ENCODE measurements at places on chromosomes 1 and 21.

DNA sequence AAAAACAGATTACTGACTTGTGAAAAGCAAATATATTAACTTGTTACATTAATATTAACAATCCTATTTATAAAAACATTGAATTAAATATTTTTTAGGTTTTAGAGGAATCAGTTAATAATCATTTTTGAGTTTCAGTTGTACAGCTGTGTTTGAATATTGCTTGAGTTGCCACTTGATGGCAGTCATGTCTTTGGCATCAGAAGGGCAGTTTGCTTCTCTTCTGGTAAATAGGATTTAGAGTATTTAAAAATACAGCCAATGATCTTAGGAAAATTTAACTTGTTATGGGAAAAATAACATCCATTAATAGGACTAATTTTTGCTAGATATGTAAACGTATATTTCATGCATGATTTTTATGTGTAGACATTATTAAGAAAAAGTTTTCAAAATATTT lies 234.1 kb downstream of the NCAM2 start:
- DNase-seq: peak; percentile 71

DNA sequence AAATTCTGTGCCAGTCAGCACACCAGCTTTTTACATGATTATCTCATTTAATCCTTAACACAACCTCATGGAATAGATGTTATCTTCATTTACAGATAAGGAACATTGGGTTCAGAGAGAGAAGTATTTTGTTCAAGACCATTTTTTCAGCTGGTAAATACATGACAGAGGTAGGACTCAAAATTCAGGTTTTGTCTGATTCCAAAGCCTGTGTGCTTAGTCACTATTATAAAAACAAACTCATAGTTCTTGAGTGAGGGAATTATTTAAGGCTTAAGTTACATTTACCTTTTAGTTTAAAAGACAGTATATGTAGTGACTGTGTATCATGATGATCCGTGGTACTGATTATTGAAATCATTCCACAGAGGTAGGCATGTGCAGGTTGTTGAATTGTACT lies 125.2 kb downstream of the MAGI3 start:
- DNase-seq: peak; percentile 74

- no peak for DNase-seq
Observed at GRCh38 chr1:29387210-29387609, 150.9 kb downstream of the PTPRU start.

DNA sequence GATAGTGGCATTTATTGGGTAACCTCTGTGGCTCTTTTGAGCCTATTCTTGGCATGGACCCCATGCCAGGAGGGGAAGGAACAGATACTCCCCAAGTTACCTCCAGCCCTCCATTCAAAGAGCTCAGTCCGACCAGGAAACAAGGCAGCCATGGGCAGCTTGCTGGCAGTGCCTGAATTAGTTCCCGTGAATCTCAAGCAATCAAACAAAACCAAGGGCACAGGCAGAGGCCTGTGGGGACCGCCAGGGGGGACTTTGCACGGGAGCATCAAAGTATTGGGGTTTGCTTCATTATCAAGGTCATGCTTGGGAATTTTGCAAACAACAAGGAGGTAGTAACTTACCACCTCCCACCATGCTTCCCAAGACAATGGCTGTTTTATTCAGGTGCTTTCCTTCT lies 81.2 kb upstream of the IFFO2 start:
- no peak for DNase-seq

DNA sequence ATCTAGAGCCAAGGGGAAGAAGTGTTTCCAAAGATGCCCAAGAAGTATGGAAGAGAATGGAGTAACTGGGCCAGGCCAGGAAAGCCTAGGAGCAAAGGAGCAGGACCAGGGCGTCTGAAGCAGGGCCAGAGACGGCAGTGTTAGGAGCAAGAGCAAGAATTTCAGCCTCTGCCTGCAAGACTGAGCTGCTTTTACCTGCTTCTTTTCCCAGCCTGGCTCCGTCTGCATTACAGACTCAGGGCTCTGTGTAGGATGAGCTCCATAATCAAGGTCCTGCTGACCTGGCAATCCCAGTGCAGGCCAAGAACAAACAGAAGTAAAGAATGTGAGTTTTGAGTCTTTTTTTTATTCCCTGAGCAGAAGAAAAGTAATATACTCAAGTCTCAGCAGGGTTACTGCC lies 10.1 kb downstream of the FMO1 start:
- no peak for DNase-seq

DNA sequence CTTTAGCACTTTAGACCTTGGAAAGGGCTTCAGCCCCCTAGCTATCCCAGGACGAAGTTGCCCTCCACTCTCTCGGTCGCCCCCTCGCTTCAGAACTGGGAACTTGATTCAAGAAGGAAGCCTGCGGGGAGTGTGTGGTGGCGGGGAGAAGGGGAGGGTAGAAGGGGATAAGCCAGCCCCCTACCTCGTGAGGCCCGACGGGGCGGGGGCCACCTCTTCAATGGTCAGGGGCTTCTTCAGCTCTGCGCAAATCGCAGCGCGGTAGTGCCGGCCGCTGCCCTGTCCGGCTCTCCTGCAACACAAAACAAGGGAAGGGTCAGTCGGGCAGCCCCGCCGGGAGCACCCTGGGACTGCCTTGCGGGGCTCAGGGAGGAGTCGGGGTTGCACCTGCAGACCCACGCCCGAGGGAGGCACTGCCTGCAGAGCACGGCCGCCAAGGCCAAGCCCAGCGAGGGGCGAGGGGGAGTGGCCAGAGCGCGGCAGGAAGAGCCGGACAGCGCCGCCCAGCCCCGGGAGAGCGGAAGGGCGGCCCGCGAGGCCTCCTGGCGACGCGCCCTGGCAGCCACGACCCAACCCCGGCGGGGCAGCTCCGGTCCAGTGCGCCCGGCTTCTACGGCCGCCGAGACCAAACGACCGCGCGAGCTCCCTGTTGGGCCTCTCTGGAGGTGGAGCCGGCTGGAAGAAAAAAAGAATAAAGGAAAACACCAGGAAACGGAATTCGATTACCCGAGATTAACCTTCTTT lies 56.2 kb upstream of the RASAL2 start:
- DNase-seq: peak; percentile 54

GRCh38 chr1:3060601-3061551 lies 8.1 kb upstream of the PRDM16 start:
- no peak for DNase-seq

DNA sequence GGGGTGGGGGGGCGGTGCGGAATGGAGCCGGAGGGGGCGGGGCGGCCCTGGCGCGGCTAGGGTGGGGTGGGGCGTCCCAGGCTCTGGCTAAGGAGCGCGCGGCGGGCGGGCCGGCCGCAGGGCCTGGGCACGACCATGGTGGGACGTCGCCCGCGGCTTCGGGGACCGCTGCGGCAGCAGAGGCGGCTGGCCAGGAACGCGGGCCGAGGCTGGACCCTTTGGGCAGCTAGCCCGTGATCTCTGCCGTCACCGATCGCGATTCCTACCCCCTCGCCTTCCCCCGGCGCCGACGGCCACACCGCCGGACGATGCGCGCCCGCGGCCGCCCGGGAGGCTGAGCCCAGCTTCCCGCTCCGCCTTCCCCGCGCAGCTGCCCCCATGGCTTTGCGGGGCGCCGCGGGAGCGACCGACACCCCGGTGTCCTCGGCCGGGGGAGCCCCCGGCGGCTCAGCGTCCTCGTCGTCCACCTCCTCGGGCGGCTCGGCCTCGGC lies at the start of gene MAP3K21:
Gene MAP3K21 (plus strand): TSS at position 74 of the 491 bp plus-strand sequence. CDS start 305 bp downstream, at position 379.
- DNase-seq: no peak

GRCh38 chr1:76294482-76295194 lies 220.1 kb downstream of the ST6GALNAC3 start:
- no peak for DNase-seq

DNA sequence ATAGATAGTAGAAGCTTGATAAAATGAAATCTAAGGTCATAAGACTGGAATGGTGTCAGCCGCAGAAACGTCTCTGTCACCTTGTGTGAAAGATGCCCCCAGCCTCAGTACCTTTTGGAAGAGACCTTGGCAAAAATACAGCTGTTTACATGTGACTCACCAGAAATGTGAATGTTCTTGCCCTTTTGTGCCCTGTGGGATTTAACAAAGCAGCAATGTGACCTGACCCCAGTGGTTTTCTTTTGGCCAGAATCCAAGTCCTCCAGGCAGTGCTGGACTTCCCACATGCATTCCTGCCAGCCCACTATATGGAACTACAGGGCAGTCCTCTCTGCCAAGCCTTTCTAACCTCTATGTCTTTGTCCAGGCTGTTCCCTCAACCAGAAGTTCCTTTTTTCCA lies 27.2 kb upstream of the LRRC8C start:
- peak; percentile 55 for DNase-seq

All from IMR-90 (cell line).